ENCODE measurements at places on chromosomes 7 and 10.

DNA sequence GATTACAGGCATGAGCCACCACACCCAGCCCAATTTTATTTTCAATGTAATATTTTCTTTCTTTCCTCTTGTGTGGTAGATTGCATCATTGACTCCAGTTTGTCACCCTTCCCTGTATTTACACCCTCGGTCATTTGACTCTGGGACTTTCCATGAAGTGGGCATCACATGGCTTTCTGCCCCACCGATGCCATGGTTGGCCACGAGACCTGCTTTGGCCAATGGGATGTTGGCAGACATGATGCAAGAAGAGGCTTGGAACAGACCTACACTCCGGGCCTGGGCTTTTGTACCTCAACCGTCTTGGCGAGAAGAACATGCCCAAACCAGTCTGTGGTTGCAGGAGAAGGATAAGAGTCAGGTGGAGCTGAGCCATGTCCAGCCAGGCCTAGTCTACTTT is 38.8 kb upstream of the CACUL1 start:
- no peak for DNase-seq

DNA sequence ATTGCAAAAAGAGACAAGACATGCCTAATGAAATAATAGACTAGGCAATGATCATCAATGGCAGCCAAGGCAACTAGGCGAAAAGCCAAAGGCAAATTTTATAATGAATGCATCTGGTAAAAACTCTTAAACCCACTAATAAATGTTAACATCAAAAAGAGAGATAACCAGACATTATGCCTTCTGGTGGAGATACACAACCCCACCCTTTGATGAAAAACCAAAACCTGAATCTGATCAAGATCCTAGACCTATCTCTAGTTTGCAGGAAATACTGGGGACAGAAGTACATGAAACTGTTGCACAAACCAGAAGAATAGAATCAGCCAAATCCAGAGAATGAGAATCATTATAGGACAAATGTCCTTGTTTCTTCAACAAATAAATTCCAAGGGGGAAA is 22.0 kb upstream of the GSAP start:
- DNase-seq: no peak

DNA sequence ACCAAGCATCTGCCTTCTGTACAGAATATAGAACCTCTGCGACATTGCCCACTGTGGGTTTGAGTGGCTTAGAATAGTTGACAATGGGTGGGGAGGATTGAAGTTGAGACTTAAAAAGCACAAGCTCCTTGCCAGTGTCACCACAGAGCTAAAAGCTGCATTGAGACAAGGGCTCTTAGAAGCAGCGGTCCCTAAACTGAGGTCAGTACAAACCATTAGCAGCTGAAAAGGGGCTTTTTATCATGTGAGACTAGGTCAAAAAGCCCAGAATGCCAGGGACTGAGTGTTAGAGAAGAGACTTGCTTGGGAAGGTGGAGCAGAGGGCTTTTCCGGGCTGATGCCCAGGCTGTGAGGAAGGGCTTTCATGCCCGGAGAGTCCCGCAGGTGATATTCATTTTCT is 91.3 kb downstream of the POU6F2 start:
- no peak for DNase-seq

GRCh38 chr10:95444792-95445191 is 116.4 kb downstream of the SORBS1 start:
- DNase-seq: no peak

- no peak for DNase-seq
Observed at GRCh38 chr10:84087202-84087601, 52.1 kb upstream of the GHITM start.

DNA sequence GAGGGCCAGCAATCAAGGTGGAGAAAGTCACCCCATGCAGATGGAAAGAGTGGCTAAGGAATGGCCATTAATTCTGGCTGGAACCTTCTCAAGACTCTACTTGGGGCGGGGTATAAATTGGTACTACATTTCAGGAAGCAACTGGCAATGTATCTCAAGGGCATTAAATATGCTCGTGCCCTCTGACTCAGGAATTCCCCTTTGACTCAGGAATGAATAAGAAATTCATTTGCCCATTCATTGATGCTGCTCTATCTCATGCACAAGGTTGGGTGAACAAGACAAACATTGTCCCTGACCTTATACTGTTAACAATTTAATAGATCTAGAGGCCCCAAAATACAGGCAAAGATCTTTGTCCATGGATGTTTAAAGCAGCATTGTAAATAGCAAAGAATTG is 188.1 kb downstream of the MYOF start:
- DNase-seq: no peak

DNA sequence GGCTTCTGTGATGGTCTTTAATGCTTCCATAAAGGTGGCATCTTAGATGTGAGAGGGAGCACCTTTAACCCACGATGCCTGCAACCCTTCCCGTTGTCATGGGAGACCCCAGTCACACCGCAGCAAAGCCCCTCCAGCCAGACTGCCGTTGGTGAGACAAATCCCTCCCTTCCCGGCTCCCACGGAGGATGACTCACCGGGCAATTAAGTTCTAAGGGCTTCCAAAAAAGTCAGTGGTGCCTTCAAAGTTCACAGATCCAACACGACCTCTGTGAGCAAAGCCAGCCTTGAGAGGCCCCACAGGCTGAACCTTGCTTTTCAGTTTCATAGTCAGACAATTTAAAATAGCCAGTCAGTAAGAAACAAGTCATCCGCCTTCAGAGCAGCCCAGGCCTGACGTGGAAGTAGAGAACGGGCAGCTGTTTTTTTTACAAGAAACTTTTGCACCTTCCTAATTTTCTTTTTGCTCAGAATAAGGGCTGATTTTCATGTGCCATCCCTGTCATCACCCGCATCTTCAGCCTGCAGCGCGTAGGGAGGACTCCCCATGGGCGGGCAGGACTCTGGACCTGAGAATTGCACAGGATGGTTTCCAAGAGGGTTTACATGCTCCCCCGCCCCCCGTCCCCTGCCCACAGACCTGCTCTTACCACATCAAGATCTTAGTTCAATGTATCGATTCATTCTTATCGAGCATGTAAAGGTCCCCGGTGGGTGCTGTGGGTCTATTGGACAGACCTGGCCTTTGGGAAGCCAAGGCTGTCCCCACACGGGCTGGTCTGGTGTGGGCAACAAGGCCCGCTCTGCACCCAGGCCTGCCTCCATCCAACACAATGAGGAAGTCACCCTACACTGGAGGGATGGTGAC is 333.9 kb downstream of the DNAJB6 start:
- DNase-seq: no peak

DNA sequence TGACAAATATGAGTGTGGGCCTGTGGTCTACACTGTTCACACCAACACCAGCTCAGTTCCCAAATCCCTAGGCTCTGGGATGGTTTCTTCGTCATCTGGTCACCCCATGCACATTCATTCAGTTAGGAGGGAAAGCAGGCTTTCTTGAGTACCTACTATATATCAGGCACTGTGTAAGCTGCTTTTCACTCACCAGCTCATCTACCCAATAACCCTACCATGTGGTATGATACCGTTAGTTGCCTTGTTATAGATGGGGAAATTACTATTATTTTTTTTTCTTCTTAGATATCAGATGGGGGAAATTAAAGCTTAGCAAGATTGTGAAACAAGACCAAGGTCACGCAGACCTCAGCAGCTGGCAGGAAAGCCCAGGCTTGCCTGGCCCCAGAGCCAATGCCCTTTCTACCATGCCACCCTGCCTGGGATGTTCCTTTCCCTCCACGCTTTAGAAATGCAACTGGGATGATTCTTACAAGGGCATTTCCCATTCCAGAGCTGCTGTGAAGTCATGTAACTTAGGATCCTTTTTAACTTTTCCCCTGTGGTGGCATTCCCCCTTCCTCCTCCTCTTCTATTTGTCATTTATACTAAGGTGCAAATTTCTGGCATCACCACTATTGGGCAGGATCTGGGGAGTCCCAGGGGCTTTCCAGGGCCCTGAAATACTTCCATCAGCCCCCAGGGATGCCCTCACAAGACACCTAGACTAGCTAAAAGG is 93.1 kb upstream of the EFCAB10 start:
- DNase-seq: no peak

DNA sequence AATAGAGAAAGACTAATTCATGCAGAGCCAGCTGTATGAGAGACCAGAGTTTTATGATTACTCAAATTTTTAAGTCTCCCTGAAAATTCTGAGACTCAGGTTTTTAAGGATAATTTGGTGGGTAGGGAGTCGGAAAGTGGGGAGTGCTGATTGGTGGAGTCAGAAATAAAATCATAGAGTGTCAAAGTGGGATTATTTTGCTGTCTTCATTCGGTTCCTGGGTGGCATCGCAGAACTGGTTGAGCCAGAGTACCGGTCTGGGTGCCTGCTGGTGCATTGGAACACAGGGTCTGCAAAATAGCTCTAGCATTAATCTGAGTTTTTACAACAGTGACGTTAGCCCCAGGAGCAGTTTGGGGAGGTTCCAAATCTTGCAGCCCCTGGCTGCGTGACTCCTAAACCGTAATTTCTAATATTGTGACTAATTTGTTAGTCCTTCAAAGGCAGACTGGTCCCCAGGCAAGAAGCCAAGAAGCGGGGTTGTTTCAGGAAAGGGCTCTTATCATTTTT is 32.4 kb downstream of the GPRIN2 start:
- no peak for DNase-seq
